ENCODE measurements at places on chromosomes 2 and 18.

- H3K36me3 ChIP-seq, result peaks cover 8% of the 10 kb centered on the region
- no peak overlapping the region for H3K4me3 ChIP-seq
- DNase-seq, result no peak
- peaks cover 26% of the 10 kb centered on the region for H3K4me1 ChIP-seq
- H3K27ac ChIP-seq, result no peak overlapping the region
Observed at GRCh38 chr2:207110310-207110709, 55.4 kb downstream of the KLF7 start.

GRCh38 chr2:186460465-186460864, 25.6 kb upstream of the ZC3H15 start:
- no peak overlapping the region for H3K4me3 ChIP-seq
- H3K36me3 ChIP-seq, result peaks cover 5% of the 10 kb centered on the region
- DNase-seq, result no peak
- peaks cover 4% of the 10 kb centered on the region for H3K4me1 ChIP-seq

DNA sequence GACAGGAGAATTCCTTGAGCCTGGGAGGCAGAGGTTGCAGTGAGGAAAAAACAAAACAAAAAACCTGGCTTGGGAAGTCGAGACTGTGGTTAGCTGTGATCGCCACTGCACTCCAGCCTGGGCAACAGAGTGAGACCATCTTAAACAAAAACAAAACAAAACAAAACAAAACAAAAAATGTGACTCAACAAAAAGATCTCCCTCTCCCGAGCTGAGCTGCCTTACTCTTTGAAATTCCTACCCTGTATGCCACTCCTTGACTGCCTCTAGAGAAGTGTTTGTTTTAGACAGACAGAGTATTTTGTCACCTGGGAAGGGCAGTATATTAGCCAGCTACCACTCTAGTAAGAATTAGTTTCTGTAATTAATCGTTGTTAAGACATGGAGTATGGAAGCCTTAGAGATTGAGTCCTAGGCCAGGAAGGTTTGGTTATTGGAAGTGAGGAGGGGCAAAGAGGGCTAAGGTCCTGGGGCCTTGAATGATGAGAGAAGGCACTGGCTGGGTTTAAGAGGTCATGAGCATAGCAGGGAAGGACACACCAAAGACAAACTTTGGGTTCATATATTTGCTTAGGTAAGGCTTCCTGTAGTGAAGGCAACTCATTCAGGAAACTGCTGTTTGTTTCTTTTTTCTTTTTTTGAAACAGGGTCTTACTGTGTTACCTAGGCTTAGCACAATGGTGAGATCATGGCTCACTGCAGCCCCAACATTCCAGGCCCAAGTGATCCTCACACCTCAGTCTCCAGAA, 56.0 kb downstream of the HAUS1 start:
- DNase-seq, result no peak
- no peaks in the 10 kb centered on the region for H3K27me3 ChIP-seq
- H3K36me3 ChIP-seq, result no peaks in the 10 kb centered on the region
- H3K27ac ChIP-seq, result no peak overlapping the region

DNA sequence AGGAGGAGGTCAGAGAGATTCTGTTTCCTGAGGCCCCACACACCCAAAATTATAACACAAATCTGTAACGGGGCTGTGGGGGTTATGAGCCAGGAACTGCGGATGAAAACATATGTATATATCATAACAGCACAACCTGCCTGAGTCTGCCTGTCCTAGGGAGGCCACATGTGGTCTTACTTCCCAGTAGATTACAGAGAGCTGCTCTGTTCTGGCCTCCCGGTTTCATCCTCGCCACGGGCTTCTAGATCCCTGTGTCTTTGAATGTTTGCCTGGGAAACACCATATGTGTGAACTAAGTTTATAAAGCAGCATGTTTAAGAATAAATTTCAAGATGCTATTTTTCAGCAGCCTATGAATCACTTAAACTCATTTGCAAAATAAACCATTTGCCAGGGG, 124.0 kb downstream of the TMEM200C start:
- no peaks in the 10 kb centered on the region for H3K27me3 ChIP-seq
- no peak overlapping the region for H3K4me3 ChIP-seq
- H3K36me3 ChIP-seq, result no peaks in the 10 kb centered on the region
- no peak overlapping the region for H3K27ac ChIP-seq

DNA sequence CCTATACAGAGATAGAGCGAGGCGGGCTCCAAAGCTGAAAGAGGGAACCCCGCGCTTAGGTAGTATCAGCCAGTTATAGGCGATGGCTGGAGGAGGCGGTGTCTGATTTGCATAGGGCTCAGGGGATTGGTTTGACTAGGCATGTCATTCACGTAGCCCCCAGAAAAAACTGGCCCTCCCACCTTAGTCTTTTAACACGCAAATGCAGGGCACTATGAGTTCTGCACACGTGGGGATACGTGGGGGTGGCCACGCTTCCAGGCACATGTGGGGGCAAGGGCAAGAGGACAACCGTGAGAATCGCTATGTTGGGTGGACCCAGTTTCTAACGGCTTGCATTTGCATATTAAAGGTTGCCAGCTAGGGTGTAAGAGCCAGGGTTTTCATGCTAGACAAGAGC, 56.7 kb upstream of the MSTN start:
- H3K27me3 ChIP-seq, result peaks cover 2% of the 10 kb centered on the region
- peak overlapping the region; percentile 52 for H3K4me3 ChIP-seq
- H3K4me1 ChIP-seq, result peaks cover 13% of the 10 kb centered on the region
- DNase-seq, result peak; percentile 16

All from activated naive CD8-positive, alpha-beta T cell treated with anti-CD3 and anti-CD28 coated beads, Interleukin-2, amount 50 U/mL, for 24 hours (primary cell).